IMR-90 (cell line): ENCODE measurements at places on chromosomes 2 and 18.

- no peaks in the 10 kb centered on the region for H3K36me3 ChIP-seq
- H3K27ac ChIP-seq: no peak overlapping the region
- peak; percentile 14 for DNase-seq
- H3K4me1 ChIP-seq: peaks cover 2% of the 10 kb centered on the region; the same call in 1 of the 2 replicates
- no peaks in the 10 kb centered on the region for H3K27me3 ChIP-seq
Measured at GRCh38 chr2:208369091-208369490, 37.5 kb upstream of the PTH2R start.

- no peak overlapping the region for H3K4me3 ChIP-seq
- DNase-seq: no peak
- peaks cover 45% of the 10 kb centered on the region for H3K4me1 ChIP-seq
- no peaks in the 10 kb centered on the region for H3K36me3 ChIP-seq
- peak overlapping the region; percentile 14 for H3K27ac ChIP-seq
- no peaks in the 10 kb centered on the region for H3K27me3 ChIP-seq
Measured at GRCh38 chr2:234672498-234673150, 175.7 kb upstream of the ARL4C start.

- no peak overlapping the region for H3K4me3 ChIP-seq
- no peak for DNase-seq
- no peaks in the 10 kb centered on the region for H3K27me3 ChIP-seq
- H3K4me1 ChIP-seq: no peaks in the 10 kb centered on the region
- no peaks in the 10 kb centered on the region for H3K36me3 ChIP-seq
Measured at GRCh38 chr2:230155359-230155758, 64.4 kb downstream of the SP110 start.

DNA sequence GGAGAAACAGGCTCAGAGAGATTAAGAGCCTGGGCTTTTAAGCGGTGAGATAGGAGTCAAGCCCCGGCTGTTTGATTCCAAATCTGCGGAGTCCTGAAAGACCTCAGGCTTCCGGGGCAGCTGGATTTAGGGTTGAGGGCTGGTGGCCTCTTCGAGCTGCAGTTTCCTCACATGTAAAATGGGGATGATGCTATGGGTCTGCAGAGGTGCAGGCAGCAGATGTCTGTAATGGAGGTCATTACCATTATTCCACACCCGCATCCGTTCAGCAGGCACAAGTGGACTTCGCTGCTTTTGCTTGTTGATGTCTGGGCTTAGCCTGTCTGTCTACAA, 175.6 kb upstream of the HS6ST1 start:
- peaks cover 16% of the 10 kb centered on the region for H3K27me3 ChIP-seq
- no peak overlapping the region for H3K4me3 ChIP-seq
- H3K4me1 ChIP-seq: no peaks in the 10 kb centered on the region
- H3K27ac ChIP-seq: no peak overlapping the region

- no peaks in the 10 kb centered on the region for H3K36me3 ChIP-seq
- H3K4me1 ChIP-seq: peaks cover 6% of the 10 kb centered on the region
- H3K27me3 ChIP-seq: no peaks in the 10 kb centered on the region
- DNase-seq: peak; percentile 52
- no peak overlapping the region for H3K27ac ChIP-seq
Measured at GRCh38 chr2:133489641-133490410, 78.4 kb downstream of the NCKAP5 start.

DNA sequence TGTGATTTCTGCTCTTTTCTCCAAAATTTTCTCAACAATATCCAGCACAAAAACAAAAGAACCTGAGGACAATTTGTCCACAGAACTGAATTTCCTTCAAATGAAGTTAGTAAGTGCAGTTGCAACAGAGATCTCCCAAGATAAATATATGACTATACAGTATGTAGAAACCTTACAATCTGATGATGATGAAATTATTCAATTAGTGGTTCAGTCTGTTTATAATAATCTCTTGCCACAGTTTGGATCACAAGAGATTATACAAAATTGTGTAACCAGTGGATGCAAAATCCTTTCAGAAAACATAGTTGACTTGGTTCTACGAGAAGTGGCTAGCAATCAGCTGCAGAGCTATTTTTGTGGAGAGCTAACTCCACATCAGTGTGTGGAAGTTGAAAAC, 68.7 kb downstream of the FSIP2 start:
- H3K27me3 ChIP-seq: no peaks in the 10 kb centered on the region
- no peaks in the 10 kb centered on the region for H3K36me3 ChIP-seq
- no peak overlapping the region for H3K27ac ChIP-seq
- no peaks in the 10 kb centered on the region for H3K4me1 ChIP-seq
- no peak overlapping the region for H3K4me3 ChIP-seq
- DNase-seq: no peak

DNA sequence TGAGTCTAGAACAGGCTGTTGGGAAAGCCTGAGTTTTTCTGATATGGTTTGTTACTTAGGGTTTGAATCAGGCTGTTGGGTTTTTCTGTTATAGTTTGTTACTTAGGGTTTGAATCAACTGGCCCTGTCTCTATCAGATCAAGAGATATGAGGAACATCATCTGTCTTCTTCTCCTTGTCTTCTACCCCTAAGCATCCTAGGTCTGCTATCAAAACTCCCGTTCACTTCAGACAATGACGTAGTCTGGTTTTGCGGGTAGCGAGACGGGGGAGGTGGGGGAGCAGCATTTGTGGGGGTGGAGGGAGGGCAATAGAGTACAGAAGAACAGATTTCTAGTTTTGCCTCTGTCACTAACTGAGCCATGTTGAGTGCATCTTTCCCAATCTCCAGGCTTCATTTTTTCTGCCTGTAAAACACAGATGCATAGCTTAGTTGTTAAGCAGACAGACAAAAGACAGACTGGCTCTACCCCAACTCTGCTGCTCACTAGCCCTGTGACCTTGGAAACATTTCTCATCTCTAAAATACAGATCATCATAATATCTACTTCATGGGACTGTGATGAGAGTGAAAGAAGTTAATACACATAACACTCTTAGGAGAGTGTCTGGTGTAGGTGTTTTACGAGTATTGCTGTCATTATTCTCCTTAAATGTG, 9.1 kb downstream of the TNP1 start:
- H3K4me3 ChIP-seq: no peak overlapping the region
- H3K4me1 ChIP-seq: no peaks in the 10 kb centered on the region
- no peaks in the 10 kb centered on the region for H3K36me3 ChIP-seq
- no peaks in the 10 kb centered on the region for H3K27me3 ChIP-seq

DNA sequence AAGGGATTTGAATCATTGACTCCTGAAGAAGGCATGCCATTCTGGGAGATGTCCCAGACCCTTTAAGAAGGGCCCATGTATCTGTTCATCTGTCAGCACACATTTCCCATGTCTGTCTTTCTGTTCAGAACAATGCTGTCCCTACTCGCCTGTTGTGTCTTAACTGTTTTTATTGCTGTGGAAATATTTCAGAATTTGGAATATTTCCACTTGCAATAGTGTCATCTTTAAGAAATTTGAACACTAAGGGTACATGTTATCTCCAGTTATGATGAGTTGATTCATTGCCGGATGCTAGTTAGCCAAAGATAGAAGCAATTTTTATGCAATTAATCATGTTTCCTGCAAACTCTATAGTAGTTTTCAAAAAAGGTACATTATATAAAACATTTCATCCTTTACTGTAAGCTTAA, 36.9 kb upstream of the NT5C1B start:
- H3K27me3 ChIP-seq: no peaks in the 10 kb centered on the region
- DNase-seq: peak; percentile 43
- H3K4me3 ChIP-seq: no peak overlapping the region

- H3K36me3 ChIP-seq: peaks cover 13% of the 10 kb centered on the region
- H3K4me1 ChIP-seq: peaks cover under 1% of the 10 kb centered on the region
- H3K27me3 ChIP-seq: no peaks in the 10 kb centered on the region
- H3K4me3 ChIP-seq: no peak overlapping the region
- H3K27ac ChIP-seq: no peak overlapping the region
Measured at GRCh38 chr18:55233857-55234256, 274.6 kb upstream of the CCDC68 start.
